Stimulated activated CD4-positive, alpha-beta T cell treated with anti-CD3 and anti-CD28 coated beads, Interleukin-1b, Interleukin-23, amount 100 ng/mL, for 48 hours (primary cell): ENCODE measurements at places on chromosomes 11 and 22.

GRCh38 chr11:1402355-1403077, 12.8 kb downstream of the BRSK2 start:
- DNase-seq, result no peak

DNA sequence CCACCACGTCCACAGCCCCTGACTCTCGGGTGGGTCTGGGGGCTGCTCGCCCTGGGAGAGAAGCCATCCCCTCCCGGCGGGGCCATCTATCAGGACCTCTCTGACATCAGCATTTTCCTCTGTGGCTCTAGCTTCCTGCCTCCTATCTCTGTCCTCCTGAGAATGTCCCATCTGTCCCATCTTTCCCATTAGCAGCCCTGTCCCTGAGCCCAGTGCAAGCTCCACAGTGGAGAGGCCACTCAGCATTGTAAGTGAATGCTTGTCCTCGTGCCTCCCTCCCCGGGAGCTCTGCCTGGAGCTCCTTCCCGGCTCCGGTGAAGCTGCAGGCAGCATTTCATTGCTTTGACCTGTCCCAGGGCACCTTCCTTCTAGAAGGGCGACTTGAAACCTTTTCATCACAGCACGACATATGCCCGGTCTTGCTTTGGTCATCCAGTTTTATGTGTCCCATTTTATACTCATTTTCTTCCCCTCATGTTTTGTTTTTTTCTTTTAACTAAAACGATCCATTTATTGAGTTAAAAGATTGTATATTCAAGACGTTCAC, 49.7 kb downstream of the RTN4R start:
- no peak for DNase-seq

DNA sequence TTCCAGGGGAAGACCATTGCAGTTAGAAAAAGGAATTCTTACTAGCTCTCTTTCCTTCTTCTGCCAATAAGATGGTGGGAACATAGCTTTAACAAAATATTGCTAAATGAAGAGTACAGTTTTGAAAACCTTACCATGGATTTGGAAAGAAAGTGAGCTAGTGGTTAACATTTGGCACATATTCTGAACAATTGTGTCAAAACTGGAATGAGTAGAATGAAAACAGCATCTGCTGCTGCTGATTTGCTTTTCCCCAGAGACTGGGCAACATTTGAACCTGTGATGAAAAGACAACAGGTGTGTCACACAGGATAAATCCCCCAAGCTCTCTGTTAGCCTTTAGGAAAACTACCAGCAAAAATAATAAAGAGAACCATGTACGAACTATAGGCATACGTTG, 761.4 kb downstream of the KCNA4 start:
- DNase-seq, result no peak

DNA sequence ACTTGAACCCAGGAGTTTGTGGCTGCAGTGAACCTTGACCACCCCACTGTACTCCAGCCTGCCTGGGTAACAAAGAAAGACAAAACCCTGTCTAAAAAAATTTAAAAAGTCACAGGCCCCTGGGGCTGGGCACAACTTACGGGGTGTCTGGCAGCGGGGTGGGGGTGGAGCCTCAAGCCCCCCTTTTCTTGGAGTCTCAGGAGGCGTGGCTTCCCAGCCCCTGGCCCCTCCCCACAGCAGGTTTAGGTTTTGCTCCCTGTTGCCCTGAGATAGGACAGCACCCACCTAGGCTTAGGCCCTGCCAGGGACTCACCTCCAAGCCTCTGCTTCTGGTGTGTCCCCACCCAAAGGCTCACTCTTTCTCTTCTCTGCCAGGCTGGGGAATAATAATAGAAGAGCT, 22.4 kb downstream of the MGAT3 start:
- DNase-seq, result no peak

DNA sequence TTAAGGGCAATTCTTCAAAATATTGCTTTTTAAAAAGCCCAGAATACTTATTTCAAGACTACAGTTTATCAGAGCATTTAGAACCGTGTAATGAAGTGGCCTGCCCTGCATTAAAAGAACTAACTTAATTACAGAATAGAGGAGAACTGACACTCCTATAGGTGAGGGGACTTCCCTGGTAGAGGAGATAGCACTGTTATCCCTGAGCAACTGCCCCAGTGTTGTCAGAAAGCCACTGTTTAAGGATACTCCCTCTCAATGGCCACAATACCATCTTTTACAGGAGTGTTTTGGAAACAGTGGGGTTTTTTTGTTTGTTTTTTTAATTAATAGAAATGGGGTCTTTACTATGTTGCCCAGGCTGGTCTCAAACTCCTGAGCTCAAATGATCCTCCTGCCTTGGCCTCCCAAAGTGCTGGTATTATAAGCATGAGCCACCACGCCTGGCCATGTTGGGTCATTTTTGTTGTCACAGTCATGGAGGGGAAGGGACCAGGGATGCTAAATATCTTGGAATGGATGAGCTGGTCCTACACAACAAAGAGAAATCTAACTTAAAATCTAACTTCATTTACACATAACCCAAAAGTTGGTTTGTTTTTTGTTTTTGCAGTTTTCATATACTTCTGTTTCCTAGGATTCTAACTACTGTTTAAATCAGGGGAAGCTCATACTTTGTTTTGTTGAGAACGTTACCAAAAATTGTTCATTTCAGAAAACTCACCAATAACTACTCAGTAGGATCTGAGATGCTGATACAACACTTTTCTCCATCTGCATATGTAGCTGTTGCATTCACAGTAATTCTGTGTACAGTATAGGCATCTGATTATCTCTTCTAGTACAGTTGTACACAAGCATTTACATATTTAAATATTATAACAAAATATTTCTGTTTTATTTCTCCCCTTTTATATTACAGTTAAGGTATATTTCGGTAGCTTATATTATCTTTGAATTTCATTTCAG, 8.1 kb downstream of the RPL27A start:
- DNase-seq, result no peak
